ENCODE measurements at places on chromosomes 5 and 9. TPM values are rescaled to one million over a fixed set of nuclear protein-coding genes. Genes with fewer than 3 reads are reported as not detected.

- no peaks in the 10 kb centered on the region for H3K36me3 ChIP-seq
- no peak overlapping the region for H3K4me3 ChIP-seq
- H3K27ac ChIP-seq: no peak overlapping the region
- no peaks in the 10 kb centered on the region for H3K4me1 ChIP-seq
- no peaks in the 10 kb centered on the region for H3K27me3 ChIP-seq
Measured at GRCh38 chr5:57805732-57806131, 323.1 kb upstream of the ACTBL2 start.

GRCh38 chr5:136064510-136064909 lies 35.7 kb downstream of the TGFBI start:
- H3K27ac ChIP-seq: no peak overlapping the region
- H3K36me3 ChIP-seq: no peaks in the 10 kb centered on the region
- no peaks in the 10 kb centered on the region for H3K4me1 ChIP-seq
- no peak overlapping the region for H3K4me3 ChIP-seq
- DNase-seq: no peak

- H3K4me3 ChIP-seq: no peak overlapping the region
- no peaks in the 10 kb centered on the region for H3K4me1 ChIP-seq
- no peak for DNase-seq
- no peaks in the 10 kb centered on the region for H3K36me3 ChIP-seq
Measured at GRCh38 chr5:126769703-126770102, 7.2 kb upstream of the LMNB1 start.

DCANP1 gene
- 0.27 TPM for total RNA-seq

MVB12B gene
- total RNA-seq: 19.7 TPM

ENHO gene
- total RNA-seq: 3.3 TPM
